Hair follicle dermal papilla cell (primary cell): ENCODE measurements at places on chromosomes 16 and 17. TPM values are rescaled to one million over a fixed set of nuclear protein-coding genes. Genes with fewer than 3 reads are reported as not detected.

Gene FBXO39
- 0.97 TPM in 1 of 2 replicates, not detected in the other for total RNA-seq

Gene SLFN11
- 36.4 and 43.2 TPM in 2 replicates for total RNA-seq

Gene CCL5
- total RNA-seq, result 0.16 TPM in 1 of 2 replicates, not detected in the other

Gene PERCC1
- not detected in 2 replicates for total RNA-seq

Gene ZNF287
- 10.7 and 13.4 TPM in 2 replicates for total RNA-seq

Gene PLCD3
- 29.4 and 97.3 TPM in 2 replicates for total RNA-seq

Gene TEX19
- total RNA-seq, result not detected in 2 replicates

Gene TEX14
- total RNA-seq, result under 0.01 TPM in 2 replicates

Gene TBC1D16
- total RNA-seq, result 28.7 and 38.3 TPM in 2 replicates
